ENCODE measurements at places on chromosomes 2 and 18. TPM values are rescaled to one million over a fixed set of nuclear protein-coding genes. Genes with fewer than 3 reads are reported as not detected.

RHBDD1 gene
- 58.6 TPM for polyA plus RNA-seq

DCDC2C gene
- polyA plus RNA-seq, result not detected

STPG4 gene
- polyA plus RNA-seq, result 0.66 TPM

IL36G gene
- not detected for polyA plus RNA-seq

- H3K4me1 ChIP-seq, result peaks cover 18% of the 10 kb centered on the region
- no peak overlapping the region for H3K4me3 ChIP-seq
- no peaks in the 10 kb centered on the region for H3K27me3 ChIP-seq
- no peak for DNase-seq
Measured at GRCh38 chr18:79384151-79384807, 11.5 kb upstream of the NFATC1 start.

DNA sequence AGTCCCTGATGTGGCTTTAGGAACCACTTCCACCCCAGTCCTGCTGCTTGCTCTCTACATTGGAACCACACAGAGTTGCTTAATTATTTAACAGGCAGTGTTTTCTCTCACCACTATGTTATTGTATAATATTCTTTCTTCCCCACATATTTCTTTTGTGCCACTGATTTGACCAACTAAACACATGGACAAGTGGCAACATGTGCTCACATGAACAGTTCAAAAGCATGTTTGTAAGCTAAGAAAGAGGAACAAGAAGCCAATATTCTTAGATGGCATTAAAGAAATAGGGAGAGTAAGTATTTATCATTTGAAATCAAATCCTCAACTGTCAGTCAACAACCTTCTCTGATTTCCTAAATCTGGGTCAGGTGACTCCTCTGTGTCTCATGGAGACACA is 409.6 kb downstream of the FBXO15 start:
- no peak overlapping the region for H3K27ac ChIP-seq
- H3K27me3 ChIP-seq, result no peaks in the 10 kb centered on the region
- H3K36me3 ChIP-seq, result no peaks in the 10 kb centered on the region
- no peak for DNase-seq
- no peaks in the 10 kb centered on the region for H3K4me1 ChIP-seq

DNA sequence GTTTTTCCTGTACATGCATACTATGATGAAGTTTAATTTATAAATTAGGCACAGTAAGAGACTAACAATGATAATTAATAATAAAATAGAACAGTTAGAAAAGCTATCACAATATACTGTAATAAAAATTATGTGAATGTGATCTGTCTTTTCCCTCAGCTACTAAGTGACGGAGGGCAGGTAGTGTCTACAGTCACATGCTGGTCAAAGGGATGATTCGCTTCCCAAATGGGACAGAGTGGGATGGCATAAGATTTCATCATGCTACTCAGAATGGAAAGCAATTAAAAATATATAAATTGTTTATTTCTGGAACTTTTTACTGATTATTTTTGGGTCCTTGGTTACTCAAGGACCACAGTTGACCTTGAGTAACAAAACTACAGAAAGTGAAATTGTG is 71.5 kb downstream of the DAW1 start:
- H3K27me3 ChIP-seq, result peaks cover 13% of the 10 kb centered on the region
- no peaks in the 10 kb centered on the region for H3K4me1 ChIP-seq
- H3K27ac ChIP-seq, result no peak overlapping the region
- DNase-seq, result no peak
- no peak overlapping the region for H3K4me3 ChIP-seq
- no peaks in the 10 kb centered on the region for H3K36me3 ChIP-seq

DNA sequence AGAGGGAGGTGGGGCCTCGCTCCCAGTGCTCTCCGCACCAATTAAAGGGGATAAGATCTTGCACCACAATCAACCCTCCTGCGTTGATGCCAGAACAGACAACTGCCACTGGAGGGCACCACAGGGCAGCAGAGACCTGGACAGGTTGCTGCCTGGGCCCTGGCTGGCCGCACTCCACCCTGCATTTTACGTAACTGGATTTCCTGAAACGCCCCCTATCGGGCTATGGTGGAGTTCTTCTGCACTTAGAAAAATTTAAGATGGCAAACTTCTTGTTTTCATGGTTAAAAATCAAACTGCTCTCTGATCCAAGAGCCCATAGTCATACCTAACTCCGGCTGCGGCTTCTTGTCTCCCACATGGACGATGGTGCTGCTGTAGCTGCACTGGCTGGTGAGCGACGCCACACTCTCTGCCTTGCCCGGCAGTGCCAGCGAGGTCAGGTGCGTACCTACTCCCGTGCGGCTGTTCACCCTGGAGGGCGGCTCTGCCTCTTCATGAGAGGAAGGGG is 16.8 kb upstream of the HES6 start:
- H3K27ac ChIP-seq, result no peak overlapping the region
- H3K4me1 ChIP-seq, result peaks cover 3% of the 10 kb centered on the region
- DNase-seq, result peak; percentile 59

GRCh38 chr2:232931636-232932035 is 61.6 kb downstream of the SNORC start:
- peaks cover 61% of the 10 kb centered on the region for H3K27me3 ChIP-seq
- no peak for DNase-seq
- no peak overlapping the region for H3K27ac ChIP-seq
- H3K4me1 ChIP-seq, result peaks cover 11% of the 10 kb centered on the region
- no peak overlapping the region for H3K4me3 ChIP-seq
- H3K36me3 ChIP-seq, result peaks cover 2% of the 10 kb centered on the region

GRCh38 chr18:10659000-10659399 is 133.2 kb downstream of the NAPG start:
- DNase-seq, result no peak
- no peak overlapping the region for H3K27ac ChIP-seq
- peaks cover 15% of the 10 kb centered on the region for H3K27me3 ChIP-seq
- no peak overlapping the region for H3K4me3 ChIP-seq
- H3K36me3 ChIP-seq, result peaks cover 4% of the 10 kb centered on the region

- no peak overlapping the region for H3K4me3 ChIP-seq
- H3K27me3 ChIP-seq, result no peaks in the 10 kb centered on the region
- peak overlapping the region; percentile 84 for H3K27ac ChIP-seq
- peaks cover 12% of the 10 kb centered on the region for H3K4me1 ChIP-seq
Measured at GRCh38 chr2:129482626-129483025, 496.8 kb upstream of the RAB6C start.

GRCh38 chr18:79182047-79182713 is 113.0 kb downstream of the ATP9B start:
- H3K4me3 ChIP-seq, result no peak overlapping the region
- no peaks in the 10 kb centered on the region for H3K27me3 ChIP-seq
- H3K27ac ChIP-seq, result peak overlapping the region; percentile 93
- H3K4me1 ChIP-seq, result peaks cover 3% of the 10 kb centered on the region

DNA sequence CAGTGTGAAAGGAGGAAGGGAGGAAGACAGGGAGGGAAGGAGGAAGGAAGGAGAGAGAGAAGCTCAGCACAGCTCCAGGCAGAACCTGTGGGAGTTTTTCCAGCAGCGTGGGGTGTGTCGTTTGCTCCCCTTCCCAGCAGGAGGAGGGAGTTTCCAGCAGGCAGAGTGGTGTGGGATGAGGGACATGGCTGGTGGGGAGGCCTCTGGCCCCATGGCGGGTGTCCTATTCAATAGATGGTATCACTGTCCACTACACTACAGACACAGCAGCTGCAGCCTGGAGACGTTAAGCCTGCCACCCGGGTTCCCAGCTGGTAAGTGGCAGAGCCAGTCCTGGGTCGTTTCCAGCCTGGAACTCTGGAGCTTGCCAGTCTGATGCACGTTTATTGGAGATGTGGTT is 44.7 kb downstream of the GLI2 start:
- no peak overlapping the region for H3K27ac ChIP-seq
- no peak for DNase-seq
- no peak overlapping the region for H3K4me3 ChIP-seq

GRCh38 chr2:224386876-224387275 is 15.0 kb downstream of the FAM124B start:
- no peak for DNase-seq
- H3K4me3 ChIP-seq, result no peak overlapping the region
- no peaks in the 10 kb centered on the region for H3K36me3 ChIP-seq
- H3K27ac ChIP-seq, result no peak overlapping the region
- no peaks in the 10 kb centered on the region for H3K27me3 ChIP-seq

- H3K4me1 ChIP-seq, result peaks cover 4% of the 10 kb centered on the region
- peak; percentile 28 for DNase-seq
- peak overlapping the region; percentile 84 for H3K27ac ChIP-seq
- H3K27me3 ChIP-seq, result no peaks in the 10 kb centered on the region
- no peaks in the 10 kb centered on the region for H3K36me3 ChIP-seq
- H3K4me3 ChIP-seq, result no peak overlapping the region
Measured at GRCh38 chr2:74824679-74825078, 9.2 kb upstream of the HK2 start.

- H3K36me3 ChIP-seq, result no peaks in the 10 kb centered on the region
- H3K4me3 ChIP-seq, result no peak overlapping the region
- no peaks in the 10 kb centered on the region for H3K27me3 ChIP-seq
Measured at GRCh38 chr18:40938615-40939014, 1016.4 kb upstream of the PIK3C3 start.

DNA sequence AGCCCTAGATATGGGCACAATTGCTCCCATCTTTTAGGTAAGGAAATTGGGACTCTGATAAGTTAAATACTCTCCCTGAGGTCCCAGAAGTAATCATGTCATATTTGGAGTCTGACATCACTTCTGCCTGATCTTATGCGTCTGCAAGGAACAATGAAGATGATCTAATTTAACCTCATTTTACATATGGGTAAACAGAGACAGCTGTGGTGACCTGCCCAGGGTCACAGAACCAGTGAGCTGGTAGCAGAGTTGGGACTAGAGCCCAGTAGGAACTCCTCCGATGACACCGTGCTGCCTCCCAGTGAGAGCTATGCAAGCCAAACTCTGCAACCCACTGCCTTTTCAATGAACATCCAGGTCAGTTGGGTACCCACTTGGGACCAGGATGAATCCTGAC is 17.8 kb downstream of the CTAGE1 start:
- H3K4me3 ChIP-seq, result no peak overlapping the region
- no peaks in the 10 kb centered on the region for H3K27me3 ChIP-seq
- H3K4me1 ChIP-seq, result no peaks in the 10 kb centered on the region
- H3K36me3 ChIP-seq, result no peaks in the 10 kb centered on the region
- H3K27ac ChIP-seq, result no peak overlapping the region
